Fibroblast of skin of right quadriceps (primary cell): ENCODE measurements at places on chromosomes 1 and 21.
A peak's percentile ranks its signal among the peaks of the same experiment; 100 is the strongest.

GRCh38 chr1:91804546-91805023 is 81.4 kb downstream of the TGFBR3 start:
- DNase-seq = peak; percentile 71

DNA sequence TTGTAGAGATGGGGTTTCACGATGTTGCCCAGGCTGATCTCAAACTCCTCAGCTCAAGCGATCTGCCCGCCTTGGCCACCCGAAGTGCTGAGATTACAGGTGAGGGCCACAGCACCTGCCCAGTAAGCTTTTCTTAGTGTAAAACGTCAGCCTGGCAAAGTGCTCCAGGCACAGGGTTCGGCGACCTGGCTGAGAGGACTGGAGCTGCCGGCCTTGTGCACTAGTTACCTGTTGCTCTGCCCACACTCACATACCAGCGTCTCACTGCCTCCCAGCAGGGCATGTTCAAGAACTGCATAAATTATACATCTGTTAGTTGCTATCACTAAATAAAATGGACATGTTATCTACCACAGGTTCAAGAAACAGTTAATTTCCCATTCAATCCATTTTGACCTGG is 55.2 kb downstream of the DEGS1 start:
- no peak for DNase-seq

- DNase-seq = peak; percentile 16
Observed at GRCh38 chr21:46253610-46254124, 25.1 kb upstream of the LSS start.

GRCh38 chr1:157092831-157093230 is 6.8 kb downstream of the ETV3L start:
- DNase-seq = no peak

- peak; percentile 38 for DNase-seq
Observed at GRCh38 chr1:200296091-200296661, 113.7 kb downstream of the ZNF281 start.

DNA sequence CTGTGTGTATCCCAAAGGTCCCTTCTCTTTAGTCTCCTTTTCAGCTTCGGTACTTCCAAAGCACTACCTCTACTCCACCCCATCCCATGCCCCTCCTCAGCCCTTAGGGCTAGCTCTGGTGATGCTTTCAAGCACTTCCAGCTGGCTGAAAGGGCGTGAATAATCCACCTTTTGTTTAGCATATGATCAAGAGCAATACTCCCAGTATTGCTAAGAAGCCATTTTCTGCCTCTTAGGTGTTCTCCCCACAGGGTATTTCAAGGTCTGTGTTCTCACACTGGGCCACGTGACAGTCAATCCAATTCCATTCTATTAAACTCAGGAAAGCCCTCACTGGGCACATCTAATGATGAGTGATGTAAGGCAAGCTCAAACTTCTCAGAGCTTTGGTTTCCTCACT is 298.5 kb upstream of the PROX1 start:
- no peak for DNase-seq

GRCh38 chr21:38293765-38294164 is 37.0 kb downstream of the KCNJ15 start:
- no peak for DNase-seq

DNA sequence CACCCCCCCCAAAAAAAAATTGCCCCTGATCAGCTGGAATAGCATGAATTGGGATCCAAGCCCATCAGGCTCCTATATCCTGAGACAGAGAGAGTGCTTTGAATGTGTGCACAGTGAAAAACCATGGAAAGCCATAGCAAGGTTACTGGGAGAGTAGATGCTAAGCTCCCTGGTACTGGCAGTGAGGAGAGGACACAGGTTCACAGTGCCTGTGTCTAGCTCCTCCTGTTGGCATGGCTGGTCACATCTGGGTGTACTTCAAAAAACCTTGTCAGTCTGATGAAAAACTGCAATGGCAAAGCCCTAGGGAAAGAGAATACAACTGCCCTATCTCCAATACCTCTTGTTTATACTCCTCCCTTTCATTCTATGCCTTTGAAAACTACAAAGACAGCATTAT is 12.9 kb downstream of the COPA start:
- DNase-seq = no peak

- peak; percentile 47 for DNase-seq
Observed at GRCh38 chr1:8812081-8812480, 5.4 kb downstream of the RERE start.
